Coronary artery (tissue), 2 donors: ENCODE measurements at places on chromosomes 6 and 20.

DNA sequence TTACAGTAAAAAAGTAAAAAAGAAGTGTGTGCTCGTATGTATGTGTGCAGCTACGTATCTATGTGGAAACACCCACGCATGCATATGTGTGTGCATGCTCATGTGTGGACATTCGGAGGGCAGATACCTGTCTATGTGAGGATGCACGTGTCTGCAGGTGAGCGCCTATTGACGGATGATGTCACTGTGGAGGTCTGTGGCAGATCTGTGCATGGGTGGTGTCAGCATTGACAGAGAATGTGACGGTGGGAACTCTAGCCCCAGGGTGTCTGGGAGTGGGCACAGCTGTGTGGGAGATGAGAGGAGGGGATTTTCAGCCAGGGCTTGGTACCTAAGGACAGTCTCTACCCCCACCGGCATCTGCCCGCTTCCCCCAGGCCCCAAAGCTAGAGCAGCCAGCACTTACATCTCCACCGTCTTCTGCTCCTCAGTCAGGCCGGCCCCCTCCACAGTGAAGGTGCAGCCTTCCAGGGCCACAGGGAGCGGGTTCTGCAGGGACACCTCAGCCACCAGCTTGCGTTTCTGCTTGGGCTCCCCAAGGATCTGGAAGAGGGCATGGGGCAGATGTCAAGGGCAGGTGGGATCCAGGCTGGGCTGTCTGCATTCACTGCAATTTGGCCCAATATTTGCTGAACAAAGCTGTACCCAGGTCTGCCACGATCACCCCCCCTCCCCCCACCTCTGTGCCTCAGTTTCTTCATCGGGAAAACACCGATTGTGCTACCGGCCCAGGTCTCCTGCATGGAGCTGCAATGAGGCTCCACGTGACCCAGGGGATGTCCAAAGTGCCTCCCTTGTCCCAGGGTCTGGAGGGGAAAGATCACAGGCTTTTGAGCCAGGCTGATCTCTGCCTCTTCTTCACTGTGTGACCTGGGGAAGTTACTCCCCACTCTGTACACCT lies 34.1 kb downstream of the TGM2 start:
- DNase-seq: peak; percentile 63

- no peak for DNase-seq
Measured at GRCh38 chr6:79048611-79049010, 29.4 kb downstream of the PHIP start.

DNA sequence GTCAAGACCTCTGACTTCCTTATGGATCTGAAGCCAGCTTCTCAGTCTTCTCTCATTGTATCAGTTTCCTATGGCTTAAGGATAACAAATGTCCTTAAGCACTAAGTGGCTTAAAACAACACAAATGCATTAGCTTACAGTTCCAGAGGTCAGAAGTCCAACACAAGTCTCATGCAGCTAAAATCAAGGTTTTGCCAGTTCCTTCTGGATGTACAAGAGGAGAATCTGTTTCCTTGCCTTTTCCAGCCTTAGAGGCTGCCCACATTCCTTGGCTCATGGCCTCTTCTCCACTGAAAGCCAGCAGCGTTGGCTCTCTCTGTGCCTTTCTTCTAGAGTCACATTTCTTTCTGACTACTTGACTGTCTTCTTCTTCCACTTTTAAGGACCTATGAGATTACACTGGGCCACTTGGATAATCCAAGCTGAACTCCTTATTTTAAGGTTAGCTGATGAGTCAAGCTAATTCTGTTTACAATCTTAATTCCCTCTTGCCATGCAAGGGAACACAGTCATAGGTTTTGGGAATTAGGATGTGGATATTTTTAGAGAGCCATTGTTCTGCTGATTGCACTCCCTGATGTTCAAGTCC lies 179.0 kb downstream of the BCAS1 start:
- DNase-seq: no peak

DNA sequence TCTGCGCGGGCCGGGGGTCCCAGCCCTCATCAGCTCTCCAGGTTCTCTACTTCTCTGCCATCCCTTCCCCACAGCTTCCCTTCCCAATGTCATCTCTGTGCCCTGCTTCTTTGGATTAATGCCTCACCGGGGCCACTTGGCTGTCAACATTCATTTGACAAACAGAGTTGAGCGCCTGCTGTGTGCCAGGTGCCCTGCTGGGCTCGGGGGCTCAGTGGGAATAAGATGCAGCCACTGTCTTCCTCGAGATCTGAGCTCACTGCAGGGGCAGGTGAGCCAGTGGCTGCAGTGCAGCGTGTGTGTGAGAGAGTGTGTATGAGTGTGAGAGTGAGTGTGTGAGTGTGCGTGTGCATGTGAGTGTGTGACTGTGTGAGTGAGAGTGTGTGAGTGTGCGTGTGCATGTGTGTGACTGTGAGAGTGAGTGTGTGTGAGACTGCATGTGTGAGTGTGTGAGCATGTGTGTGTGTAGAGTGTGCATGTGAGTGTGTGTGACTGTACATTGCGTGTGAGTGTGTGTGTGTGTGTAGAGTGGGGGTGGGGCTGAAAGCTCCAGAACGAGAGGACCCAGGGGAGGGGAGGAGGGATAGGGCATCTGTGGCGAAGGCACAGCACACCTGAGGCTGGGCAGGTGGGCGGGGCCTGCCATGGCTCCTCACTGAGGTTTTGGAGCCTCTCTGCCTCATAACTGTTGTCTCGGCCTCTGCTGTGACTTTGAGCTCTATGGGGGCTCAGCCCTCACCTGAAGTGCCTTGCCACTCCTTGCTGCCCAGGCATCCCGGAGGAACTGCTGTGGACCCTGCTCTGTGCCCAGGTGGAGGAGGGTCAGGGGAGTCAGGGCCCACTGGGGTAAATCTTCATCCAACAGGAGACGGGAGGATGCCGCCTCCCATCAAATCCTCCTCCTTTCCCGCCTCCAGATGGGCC lies 36.5 kb upstream of the PHACTR3 start:
- no peak for DNase-seq

DNA sequence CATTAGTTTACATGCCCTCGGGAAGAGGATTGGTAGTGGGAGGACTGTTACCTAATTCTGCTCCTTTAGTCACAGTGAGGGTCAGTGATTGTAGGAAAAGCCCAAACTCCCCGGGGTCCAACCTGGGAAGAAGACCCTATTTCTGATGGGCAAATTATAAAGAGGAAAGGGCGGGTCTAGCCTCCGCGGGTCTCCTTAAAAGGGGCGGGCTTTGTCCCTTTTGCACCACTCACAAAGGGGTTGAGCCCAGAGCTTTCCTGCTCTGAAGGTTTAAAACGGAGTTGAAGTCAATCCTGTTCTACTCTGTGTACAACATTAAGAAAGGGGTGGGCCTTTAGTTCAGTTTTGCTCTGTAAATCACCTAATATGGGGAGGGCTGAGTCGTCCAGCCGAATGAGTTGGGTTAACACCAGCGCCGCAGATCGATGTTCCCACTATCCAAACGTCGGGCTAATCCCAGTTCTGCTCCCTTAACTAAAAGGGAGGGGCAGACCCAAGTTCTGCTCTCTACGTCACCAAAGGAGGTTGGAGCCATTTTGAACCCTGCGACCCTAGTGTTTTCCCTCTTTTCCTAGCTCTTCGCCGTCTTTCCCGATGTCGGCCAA lies 920 bp upstream of the RNF5 start:
- no peak for DNase-seq

- no peak for DNase-seq
Measured at GRCh38 chr6:20028562-20028961, 183.7 kb downstream of the MBOAT1 start.

DNA sequence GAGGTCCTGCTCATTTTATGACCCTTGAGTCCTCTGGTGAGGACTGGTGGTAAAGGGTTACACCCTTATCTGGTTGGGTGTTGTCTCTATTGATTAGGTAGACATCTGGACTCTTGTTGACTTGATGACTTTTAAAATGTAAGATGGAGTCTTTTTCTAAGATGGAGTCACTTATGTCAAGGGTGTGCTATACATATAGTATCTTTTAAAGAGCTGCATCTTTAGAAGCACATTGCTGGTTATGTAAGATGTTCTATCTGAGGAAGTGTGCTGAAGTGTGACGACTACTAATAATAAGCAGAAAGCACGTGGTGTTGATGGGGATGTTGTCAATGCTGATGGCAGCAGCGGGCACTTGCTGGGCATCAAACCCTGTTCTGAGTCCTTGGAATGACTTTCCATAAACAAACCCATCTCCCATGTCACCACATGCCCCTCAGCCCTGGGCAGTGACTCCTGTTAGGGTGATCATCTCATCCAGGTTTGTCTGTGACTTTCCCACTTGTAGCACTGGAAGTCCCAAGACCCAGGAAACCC lies 229.6 kb downstream of the EYA2 start:
- DNase-seq: no peak

- no peak for DNase-seq
Measured at GRCh38 chr6:6390849-6391602, 70.6 kb upstream of the F13A1 start.

- no peak for DNase-seq
Measured at GRCh38 chr6:34032856-34033255, 113.0 kb downstream of the GRM4 start.

GRCh38 chr6:144372611-144373594 lies 87.8 kb downstream of the UTRN start:
- DNase-seq: no peak

DNA sequence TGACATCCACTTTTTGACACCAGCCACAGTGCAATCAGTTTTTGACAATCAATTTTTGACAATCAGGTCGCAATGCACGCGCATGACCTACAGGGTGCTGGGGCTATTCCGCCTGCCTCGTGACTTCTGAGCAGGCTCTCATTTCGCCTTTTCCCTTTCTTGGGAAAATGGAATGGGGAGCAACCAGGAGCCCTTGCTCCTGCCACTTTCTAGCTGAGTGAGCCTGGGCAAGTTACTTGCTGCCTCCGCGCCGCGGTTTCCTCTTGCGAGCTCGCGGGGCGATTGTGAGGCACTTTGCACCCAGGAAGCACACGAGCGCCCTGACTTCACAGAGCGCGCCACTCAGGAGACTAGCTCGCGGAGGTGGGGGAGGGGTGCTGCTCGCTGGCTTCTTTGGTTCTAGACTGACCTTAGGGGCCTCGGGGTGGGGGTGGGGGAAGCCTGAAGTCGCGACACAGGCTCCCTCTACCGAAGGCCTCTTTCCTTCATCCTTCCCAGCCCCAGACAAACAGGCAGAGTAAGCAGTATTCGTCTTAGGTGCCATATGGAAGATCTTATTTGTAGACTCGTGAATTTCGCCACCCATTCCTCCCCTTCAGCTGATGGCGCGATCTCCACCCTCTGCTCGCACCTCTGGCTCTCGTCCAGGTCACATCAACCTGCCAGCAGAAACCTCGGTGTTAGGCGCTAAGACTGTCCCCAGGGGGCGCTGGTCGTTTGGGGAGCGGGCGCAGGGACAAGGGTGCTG lies 4.6 kb downstream of the TP53TG5 start:
- peak; percentile 95 for DNase-seq

- no peak for DNase-seq
Measured at GRCh38 chr6:89122625-89123024, 4.8 kb upstream of the SRSF12 start.

- DNase-seq: no peak
Measured at GRCh38 chr6:152625213-152625612, 11.9 kb downstream of the SYNE1 start.

DNA sequence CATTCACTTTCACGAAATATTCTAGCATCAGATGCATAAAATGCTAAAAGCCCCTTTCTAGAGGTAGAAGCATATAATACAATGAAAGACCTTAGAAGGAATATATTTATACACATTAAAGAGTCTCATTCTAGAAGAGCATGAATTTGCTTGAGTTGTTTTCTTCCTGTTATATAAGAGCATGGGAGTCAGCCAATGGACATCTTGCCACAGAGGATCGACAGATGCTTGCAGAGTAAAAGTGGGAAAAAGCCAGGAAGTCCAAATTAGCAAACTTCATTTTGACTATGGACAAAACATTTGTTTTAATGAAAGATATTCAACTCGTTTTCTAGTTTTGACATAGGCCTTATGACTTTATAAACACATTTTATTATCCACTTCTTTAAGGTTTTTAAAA lies 44.2 kb upstream of the RIPPLY2 start:
- DNase-seq: no peak

- DNase-seq: no peak
Measured at GRCh38 chr6:105746509-105746908, 339.6 kb upstream of the PRDM1 start.

GRCh38 chr6:116035616-116036015 lies 25.1 kb downstream of the FRK start:
- no peak for DNase-seq

DNA sequence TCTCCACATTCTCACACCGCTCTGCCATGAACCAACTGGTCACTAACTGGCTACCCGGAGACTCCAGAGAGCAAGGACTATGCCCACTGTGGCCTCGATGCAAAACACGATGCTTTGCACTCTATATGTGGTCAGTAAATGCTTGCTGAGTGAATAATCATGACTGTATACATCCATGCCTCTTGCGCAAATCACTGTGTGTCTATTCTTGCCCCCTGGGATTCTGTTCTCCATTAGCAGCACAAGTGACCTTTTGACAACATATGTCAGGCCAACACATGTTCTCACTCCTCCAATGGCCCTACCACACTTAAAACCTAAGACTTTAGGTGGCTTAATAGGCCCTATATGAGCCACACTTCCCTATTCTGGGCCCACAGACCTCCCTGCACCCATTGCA lies 16.9 kb downstream of the KIF16B start:
- no peak for DNase-seq

DNA sequence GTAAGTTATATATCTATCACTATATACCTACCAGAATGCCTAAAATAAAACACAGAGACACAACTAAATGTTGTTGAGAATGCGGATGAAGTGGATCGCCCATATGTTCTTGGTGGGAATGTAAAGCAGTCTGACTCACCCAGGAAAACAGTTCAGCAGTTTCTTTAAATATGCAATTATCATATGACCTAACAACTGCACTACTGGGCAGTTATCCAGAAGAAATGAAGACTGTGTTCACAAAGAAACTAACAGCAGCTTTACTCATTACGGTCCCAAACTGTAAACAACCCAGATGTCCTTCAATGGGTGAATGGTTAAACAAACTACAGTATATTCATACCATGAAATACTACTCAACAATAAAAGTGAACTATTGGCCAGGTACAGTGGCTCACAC lies 14.3 kb upstream of the ZC3H12D start:
- DNase-seq: no peak

DNA sequence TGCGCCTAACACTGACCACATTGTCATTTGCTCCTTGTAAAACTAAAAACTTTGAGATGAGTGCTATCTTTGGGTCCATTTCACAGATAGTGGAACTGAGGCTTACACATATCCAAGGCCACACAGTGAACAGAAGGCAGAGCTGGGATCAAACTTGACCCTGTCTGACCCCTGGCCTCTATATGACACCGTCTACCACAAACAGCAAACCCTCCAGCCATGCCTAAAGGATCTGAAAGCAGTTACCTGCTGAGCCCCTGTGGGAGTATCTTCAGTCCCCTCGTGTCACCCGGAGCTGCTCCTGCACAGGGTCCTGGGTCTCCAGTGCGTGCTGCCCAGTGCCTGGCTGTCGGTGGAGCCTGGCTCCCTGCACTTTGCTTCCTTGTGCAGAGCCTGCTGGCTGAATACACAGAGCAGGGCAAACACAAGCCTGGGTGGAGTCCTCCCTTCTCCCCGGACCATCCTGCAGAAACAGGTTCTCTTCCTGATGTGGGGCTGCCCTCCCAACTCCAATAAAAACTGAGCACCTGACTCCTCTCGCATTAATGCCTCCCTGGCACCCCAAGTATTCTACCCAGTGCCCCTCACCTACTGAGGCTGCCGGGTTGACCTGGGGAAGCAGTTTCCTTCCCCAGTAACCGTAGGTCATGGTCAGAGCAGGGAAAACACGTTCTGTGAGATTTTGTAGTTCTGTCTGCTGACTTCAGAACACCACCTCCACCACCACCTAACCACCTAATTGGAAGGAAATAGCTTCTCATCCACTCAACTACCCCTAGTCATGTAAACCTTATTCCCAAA lies at the start of gene BCAS1:
Gene BCAS1 (minus strand): TSS at position 408 of the 801 bp plus-strand sequence. CDS start 11,876 bp downstream, outside the sequence.
- no peak for DNase-seq

- no peak for DNase-seq
Measured at GRCh38 chr6:24539416-24539815, 44.6 kb downstream of the ALDH5A1 start.
